ENCODE measurements at places on chromosomes 3 and 15.

GRCh38 chr15:72168131-72168807 is 29.3 kb downstream of the GRAMD2A start:
- peak; percentile 24 for DNase-seq

GRCh38 chr3:186464424-186465093 is 79.6 kb downstream of the CRYGS start:
- no peak for DNase-seq

GRCh38 chr15:65213241-65213640 is 2.0 kb upstream of the CILP start:
- DNase-seq, result no peak

GRCh38 chr3:89964347-89964746 is 856.9 kb downstream of the EPHA3 start:
- DNase-seq, result no peak

DNA sequence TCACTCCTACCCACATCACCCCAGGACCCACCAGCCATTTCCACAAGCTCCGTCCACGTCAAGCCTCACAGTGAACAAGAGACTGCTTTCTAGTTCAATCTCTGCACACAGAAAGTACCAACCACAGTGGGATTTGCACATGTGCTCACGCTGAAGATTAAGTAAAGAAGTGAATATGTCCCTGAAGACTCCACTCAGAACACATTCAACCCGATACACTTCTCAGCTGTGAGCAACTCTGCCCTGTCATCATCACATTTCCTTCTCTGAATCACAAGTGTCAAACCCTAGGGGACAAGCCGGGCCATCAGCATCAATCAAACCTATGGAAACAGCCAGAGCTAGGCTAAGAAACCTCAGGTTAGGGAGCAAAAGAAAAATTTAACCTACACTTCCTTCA is 1.9 kb downstream of the STIMATE start:
- no peak for DNase-seq

- no peak for DNase-seq
Observed at GRCh38 chr3:65200310-65200970, 512.6 kb upstream of the ADAMTS9 start.

DNA sequence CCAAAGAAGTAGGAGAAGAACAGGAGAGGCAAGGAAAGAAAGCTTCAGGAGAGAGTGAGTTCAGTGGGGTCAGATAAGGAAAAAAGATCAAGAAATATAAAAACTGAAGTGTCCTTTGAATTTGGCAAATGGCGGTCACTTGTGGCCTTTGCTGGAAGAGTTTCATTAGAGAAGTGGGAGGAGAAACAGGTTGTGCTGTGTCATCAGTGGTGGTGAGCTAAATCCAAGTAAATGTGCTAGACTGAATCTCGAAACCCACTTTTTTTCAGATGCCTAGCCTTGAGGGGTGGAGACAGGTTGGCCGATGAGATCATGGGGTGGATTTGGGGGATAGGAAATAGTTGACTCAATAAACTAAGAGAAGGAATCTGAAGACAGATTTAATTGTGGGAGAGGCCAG is 43.7 kb downstream of the CHRD start:
- DNase-seq, result no peak

DNA sequence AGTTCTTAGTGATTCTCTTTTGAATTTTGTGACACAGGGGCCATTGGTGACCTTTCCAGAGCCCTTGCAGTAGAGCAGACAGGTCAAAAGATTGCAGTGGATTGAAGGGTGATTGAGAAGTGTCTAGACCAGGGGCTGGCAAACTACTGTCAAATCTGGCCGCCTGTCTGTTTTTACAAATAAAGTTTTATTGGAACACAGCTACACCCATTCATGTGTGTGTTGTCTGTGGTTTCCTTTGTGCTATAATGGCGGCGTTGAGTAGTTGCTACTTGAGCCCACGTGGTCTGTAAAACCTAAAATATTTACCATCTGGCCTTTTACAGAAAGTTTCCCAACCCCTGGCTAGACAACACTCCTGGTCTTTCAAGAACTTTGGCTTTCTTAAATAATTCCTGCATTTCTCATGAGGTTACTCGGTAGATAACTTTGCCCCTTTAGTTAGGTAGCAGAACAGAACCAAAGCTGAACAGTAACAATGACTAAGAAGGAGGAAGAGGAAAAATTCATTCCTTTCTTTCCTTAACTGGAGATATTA is 265.1 kb upstream of the NR2E3 start:
- no peak for DNase-seq

DNA sequence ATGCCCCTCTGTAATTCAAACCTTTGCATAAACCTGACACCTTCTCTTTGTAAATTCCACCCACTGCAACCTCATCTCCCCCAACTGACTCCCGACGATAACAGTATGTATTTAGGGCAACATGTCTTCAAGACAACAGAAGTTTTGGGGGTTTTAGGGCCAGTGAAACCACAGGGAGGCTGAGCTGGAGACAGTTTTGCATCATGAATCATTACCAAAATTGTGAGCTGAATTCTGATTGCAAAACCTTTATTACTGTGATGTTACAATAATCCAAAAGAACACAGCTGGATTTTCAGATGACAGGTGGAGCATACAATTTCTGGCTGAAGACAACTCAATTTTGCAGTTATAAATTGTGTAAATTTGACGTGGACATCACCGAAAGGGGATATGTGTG is 281.3 kb upstream of the TTC14 start:
- no peak for DNase-seq

GRCh38 chr15:70650567-70651302 is 112.6 kb downstream of the UACA start:
- no peak for DNase-seq

DNA sequence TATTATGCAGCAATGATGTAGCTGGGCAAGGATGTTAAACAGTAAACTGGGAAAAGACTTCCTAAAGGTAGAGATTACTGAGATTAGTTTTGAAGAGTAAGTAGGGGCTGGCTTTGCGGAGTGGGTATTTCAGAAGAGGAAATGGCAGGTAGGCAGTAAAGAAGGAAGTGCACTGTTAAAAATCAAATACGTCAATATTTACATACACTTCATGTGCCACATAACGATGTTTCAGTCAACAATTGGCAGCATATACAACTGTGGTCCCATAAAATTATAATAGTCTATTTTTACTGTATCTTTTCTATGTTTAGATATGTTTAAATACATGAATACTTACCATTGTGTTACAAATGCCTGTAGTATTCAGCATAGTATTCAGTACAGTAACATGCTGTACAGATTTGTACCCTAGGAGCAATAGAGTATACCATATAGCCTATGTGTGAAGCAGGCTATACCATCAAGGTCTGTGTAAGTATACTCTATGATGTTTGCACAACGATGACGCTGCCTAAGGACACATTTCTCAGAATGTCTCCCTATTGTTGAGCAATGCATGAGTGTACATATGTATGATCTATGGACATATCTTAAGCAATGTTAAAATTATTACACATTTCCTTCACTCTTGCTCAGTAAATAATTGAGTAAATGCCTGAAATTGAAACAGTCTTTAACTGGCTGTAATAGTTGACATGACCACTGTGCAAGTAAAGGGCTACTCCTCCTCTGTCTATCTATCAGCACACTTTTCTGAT is 196.7 kb downstream of the ISL2 start:
- no peak for DNase-seq

GRCh38 chr3:57158325-57158724 is 6.8 kb downstream of the IL17RD start:
- peak; percentile 27 for DNase-seq

GRCh38 chr3:159322322-159322939 is 520.6 kb downstream of the MFSD1 start:
- peak; percentile 11 for DNase-seq

GRCh38 chr3:46091046-46091445 is 63.8 kb upstream of the XCR1 start:
- no peak for DNase-seq

- DNase-seq, result no peak
Observed at GRCh38 chr3:147410526-147411237, 1.5 kb downstream of the ZIC1 start.

DNA sequence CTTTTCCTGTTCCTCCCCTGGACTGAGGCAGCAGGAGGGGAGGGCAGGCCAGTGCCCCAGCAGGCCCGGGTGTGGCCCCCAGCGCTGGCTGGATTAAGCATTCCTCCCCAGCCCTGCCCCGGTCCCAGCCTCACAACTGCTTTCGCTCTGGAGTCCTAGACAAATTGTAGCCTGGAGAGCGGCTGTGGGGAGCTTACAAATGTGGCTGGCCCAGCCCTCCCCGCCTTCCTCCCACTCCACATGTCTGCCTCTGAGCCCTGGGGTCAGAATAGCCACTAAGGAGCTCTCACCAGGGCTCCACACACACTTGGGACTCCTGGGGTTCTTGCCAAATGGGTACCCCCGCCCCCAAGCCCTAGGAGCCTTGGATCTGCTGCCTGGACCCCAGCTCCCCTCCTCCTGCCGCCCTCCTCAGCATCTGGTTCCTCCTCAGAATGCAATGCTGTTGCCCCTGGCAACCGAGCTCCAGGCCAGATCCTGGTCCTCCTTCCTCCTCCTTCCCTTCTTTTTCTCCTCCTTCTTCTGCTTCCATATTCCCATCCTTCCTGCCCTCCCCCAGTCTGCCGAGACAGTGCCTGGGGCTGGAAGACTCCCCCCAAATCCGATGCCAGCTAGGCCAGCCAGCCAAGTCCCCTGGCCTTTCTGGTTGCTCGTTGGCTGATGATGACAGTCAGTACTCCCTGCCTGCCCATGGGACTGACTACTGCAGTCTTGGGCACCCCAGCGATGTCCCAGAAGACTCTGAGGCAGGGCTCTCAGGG is 91.1 kb downstream of the LINGO1 start:
- DNase-seq, result no peak

GRCh38 chr3:197216169-197216860 is 82.1 kb downstream of the DLG1 start:
- DNase-seq, result no peak

GRCh38 chr3:17259685-17260084 is 374.9 kb downstream of the PLCL2 start:
- DNase-seq, result no peak

DNA sequence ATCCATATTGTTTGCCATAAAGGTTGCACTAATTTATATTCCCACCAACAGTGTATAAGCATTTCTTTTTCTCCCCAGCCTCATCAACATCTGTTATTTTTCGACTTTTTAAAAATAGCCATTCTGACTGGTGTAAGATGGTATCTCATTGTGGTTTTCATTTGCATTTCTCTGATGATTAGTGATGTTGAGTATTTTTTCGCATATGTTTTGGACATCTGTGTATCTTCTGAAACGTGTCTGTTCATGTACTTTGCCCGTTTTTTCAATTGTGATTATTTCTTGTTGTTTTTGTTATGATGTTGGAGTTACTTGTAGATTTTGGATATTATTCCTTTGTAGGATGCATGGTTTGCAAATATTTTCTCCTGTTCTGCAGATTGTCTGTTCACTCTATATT is 46.5 kb downstream of the TP63 start:
- no peak for DNase-seq

Data from NCI-H146 (cell line).